ENCODE measurements at places on chromosomes 6 and 20.

- DNase-seq, result no peak
Observed at GRCh38 chr6:169265486-169266131, 12.0 kb upstream of the THBS2 start.

DNA sequence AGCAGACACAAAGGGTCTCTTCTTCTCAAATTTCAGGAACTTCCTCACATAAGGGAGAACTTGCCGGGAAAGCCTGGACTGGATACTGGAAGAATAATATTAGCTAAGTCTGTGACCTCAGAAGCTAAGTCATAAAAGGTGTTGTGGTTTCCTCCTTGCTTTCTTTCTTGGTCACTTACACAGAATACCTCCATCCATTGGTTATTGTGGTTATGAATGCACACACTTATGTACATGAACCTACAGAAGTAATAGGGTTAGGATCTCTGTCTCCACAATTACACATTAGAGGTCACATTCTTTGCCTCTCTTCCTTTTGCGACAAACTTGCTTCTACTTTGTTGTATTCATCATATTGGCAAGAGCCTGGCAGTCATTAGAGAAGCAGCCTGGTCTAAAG is 40.4 kb downstream of the ZNF391 start:
- DNase-seq, result no peak

DNA sequence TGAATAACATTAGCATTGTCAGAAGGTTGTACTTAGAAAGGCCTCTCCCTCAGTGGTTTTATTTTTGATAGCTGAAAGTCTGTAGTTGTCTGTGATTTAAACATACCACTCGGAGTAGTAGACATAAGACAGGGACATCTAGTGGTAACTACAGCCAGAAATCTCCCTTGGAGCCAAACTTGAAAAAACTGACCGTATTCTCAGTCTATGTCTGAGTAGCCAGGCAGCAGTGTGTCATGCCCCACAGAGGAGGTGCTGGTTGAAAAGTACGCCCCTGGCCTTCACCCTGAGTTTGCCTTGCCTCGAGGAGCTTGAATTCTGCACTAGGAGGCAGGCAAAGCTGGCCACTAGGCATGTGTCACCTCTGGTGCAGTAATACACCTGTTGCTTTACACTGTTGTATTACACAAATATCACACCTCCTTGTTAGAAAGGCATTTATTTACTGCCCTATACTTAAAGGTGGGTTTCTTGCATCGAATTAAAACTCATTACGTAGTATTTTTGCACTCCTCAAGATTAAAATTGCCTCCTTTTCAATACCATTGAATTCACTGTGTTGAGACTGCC is 20.8 kb downstream of the ZBTB2 start:
- no peak for DNase-seq

DNA sequence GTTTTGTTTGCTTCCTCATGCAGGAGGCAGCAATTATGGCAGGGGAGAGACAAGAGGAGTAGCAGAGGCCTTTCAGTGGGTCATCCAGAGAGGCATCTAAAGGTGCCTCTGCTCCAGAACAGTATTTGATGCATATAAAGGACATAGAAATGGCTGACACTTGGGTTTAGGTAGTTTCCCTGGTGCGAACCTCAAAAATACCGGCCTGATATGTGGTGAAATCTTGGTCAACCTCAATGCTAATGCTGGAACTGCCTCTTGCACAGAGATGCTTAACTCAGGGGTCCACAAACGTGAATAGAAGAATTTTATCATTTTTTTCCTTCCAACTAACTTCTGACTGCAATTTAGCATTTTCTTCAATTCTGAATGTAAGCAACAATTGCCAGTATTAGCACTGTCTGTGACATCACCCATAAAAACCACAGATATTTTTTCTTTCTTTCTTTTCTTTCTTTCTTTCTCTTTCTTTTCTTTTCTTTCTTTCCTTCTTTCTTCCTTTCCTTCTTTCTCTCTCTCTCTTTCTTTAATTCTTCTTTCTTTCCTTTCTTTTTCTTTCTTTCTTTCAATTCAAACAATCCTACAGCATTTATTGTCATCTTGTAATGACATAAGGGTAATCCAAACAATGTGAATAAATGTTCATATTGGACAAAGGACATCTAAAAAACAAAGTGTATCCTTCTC is 180.0 kb upstream of the UST start:
- DNase-seq, result no peak

DNA sequence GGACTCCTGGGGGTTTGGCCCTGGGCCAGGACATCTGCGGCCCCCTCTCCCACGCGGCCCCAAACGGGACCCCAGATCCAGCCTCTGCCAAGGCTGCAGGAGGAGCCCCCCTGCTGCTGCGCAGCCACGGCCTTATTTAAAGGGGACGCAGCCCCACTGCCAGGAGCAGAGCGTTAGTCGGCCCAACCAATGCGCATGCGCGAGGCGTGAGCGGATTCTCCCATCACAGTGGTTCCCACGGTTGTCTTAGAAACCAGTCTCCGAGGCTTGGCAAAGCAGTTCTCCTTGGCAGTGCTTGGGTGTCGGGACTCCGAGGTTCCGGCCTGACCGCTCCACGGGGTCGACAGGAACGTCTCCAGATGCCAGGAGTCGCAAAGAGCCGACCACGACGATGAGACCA is 288.3 kb upstream of the ZNF337 start:
- peak; percentile 12 for DNase-seq

- DNase-seq, result no peak
Observed at GRCh38 chr6:131825946-131826345, 18.1 kb downstream of the ENPP1 start.

DNA sequence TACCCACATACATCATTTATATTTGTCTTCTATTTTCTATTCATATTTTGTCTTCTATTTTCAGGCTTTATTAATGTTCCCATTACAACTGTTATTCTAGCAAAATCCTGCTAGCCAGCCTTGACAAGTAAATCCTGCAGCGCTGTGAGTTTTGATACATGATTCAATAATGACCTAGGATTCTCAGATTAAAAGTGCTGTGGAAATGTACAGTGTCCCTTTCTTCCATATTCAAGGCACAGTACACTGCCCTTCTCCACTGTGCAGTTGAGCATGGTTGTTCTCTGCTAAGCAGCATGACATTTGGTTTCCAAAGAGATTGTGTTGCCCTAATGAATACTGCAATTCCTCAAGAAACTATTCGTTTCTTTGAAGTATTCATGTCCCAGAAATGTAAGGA is 5.8 kb upstream of the HEY2 start:
- no peak for DNase-seq

DNA sequence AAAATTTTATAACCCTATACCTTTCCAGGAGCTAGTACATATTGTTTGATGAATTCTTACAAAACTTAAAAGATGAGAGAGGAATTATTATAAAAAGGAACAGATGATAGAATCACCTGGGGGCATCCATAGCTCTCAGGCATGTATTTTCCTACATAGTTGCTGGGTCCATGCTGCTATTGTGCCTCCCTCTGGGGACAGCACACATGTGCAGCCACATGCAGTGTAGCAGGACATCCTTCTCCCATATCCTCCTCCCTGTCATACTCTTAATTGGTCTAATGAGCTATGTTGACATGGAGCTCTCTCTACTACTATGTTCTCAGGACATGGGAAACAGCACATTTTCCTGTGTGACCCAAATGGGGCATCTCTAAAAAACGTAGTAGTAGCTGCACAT is 898.2 kb upstream of the MAP3K7 start:
- DNase-seq, result no peak

DNA sequence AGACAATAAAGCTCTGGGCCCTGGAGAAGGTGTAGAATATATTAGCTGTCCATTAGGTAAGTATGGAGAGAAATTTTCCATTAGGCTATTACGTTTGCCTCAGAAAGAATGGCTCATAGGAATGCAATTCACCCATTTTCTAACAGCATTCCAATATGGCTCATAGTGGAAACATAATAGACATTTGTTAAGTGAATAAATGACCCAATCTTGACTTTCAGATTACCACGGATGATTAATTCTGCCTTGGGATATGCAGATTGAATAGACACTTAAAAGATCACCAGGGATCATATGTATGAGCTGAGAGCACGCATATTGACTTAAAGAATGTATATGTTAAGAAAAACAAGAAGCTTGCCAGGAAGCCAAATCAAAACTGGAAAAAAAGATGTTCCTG is 209.1 kb upstream of the CDYL start:
- DNase-seq, result no peak

Measured in activated T-helper 1 cell treated with Interleukin-2 at 50 U/mL for 16 hours (primary cell).